Ammon's horn (tissue), 1 donor: ENCODE measurements at places on chromosomes 5 and 9.

DNA sequence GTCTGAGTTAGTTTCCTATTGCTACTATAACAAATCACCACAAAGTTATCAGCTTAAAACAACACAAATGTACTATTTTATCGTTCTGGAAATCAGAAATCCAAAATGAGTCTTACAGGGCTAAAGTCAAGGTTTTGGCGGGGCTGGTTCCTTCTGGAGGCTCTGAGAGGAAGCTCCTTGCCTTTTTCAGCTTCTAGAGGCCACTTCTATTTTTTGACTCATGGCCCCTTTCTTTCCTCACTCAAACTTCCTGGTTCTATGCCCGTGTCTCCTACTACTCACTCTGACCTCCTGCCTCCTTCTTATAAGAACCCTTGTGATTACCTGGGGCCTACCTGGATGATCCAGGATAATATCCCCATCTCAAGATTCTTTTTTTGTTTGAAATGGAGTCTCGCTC lies 48.2 kb downstream of the GABBR2 start:
- no peak for DNase-seq

- peak; percentile 17 for DNase-seq
These were observed 171.9 kb upstream of the GRIA1 start for GRCh38 chr5:153318556-153318955.

DNA sequence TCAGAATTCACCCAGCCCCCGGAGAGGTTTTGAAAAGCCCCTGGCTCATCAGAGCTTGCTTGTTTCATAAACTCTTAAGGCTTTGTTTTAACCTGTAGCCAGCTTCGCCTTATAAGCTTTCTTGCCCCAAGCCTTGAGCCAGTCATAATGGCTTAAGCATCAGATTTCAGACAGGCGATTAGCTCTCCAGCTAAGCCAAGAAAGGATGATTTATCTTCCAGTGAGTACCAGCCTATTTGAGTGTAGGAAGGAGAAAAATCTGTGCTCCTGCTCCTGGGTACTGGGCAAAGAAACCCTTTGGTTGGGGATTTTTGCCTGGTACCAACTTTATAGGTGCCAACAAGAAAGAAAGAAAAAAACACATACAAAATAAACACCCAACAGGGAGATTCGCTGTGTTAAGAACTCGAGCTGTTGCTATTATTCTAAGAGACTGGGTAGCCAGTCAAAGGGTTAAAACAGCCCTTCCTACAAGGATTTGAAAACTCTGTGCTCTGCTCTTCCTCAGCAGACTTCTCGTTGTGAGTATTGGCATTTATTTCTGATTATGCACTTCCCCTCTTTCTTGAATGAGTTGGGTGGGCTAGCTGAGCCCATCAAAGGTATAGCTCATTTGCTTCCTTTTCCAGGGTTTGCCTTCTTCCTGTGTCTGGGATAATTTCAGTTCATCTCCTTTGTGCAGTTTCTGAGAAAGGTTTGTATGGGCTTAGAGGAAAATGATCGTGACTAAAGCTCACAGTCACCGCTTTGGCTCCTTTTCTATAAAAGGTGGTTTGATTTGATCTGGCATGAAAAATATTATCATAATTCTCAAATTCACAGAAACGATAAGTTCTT lies 157.2 kb upstream of the DMRT1 start:
- no peak for DNase-seq

DNA sequence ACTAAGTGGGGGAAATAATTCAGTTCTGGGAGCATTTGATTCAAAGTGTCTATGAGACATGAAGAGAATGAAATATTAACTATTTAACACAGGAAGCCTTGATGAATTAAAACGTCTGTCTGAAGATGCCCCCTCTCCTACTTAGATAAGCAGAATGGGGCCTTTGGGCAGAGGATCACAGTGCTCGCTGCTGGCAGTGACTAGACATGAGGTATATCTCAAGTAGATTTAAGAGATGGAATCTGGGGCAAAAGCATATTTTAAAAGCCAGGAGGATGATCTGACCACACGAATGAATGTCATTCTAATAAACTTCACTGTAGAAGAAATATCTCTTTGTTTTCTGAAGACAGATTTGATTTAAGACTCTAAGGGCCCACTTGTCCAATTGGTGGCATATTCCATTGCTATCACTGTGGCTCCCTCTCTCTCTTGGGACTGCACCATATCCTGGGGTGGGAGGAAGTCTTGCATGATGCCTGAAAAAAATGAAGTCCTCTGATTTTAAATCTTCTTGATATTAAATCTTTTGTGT lies 254.0 kb downstream of the MAN2A1 start:
- DNase-seq = no peak
